G401 (cell line): ENCODE measurements at places on chromosomes 16 and 17.

- no peak for DNase-seq
These were observed 77.9 kb upstream of the SDK2 start for GRCh38 chr17:73722165-73722564.

DNA sequence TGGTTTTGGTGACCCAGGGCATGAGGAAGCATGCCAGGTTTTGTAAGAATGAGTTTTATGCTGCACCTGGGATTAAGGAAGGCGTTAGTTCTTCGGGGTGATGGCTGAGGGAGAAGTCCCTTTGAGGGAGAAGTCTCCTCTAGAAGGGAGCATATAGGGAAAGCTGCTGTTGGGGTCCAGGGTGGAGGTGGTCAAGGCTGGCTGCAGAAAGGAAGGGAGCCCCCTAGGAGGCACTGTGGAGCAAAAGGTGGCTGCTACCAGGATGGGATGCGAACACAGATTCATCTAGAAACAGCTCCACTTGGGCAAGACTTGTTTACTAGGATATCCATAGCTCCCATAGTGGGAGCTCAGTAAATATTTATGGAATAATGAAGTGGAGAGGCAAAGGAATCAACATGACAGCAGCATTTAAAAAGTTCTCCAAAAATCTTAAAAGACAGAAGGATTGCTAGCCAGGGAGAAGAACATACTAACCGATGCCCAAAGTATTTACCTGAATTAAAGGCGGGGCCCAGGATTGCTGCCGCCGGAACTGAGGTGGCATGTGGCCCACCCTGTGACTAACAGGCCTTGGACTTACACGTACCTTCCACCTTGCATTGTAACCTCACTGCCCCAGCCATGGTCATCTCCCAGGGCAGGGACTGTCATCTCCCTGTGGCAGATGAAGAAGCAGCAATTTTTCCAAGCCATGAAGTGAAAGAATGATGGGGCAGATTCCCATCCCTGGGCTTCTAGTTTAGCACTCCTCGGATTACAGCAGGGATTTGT, 7.1 kb upstream of the LPCAT2 start:
- DNase-seq = no peak

DNA sequence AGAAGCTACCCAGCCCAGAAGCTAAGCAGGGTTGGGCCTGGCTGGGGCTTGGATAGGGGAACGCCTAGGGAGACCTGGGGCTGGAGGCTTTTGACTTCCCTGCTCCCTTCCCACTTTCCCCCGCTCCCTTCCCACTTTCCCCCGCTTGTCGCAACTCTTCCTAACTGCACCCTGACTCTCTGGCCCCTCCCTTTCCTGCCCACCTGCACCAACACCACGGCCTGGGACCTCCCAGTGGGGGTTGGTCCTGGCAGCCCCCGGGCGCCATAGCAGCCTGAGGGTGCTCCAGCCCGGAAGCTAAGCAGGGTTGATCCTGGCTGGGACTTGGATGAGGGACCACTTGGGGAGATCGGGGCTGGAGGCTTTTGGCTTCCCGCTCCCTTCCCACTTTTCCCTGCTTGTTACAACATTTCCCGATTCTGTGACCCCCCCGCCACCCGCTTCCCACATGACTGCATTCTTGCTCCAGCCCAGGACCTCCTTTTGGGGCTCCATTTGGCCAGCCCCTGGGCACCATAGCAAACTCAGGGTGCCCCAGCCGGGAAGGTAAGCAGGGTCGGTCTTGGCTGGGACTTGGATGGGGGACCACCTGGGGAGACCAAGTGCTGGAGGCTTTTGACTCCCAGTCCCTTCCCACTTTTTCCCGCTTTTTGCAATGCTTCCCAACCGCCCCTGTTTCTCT, 2287.0 kb downstream of the TP53TG3F start:
- no peak for DNase-seq

- no peak for DNase-seq
These were observed 56.7 kb downstream of the CCDC42 start for GRCh38 chr17:8687737-8688466.

DNA sequence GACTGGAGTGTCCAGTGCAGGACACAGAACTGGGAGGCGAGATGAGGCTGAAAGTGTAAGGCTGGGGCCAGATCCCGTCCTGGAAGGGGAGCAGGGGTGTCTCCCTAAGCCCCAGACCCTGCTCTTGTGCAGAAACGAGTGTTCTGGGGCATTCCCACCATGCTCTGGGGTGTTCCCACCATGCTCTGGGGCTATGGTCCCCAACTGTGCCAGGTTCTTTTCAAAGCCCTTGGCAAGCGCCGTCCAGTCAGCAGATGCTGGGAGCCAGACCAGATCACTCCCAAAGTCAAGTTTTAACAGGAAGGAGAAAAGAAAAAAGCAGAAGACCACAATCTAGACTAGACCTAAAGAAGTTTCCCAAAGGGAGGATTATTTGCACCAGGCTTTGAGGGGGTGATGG, 2.5 kb downstream of the TAX1BP3 start:
- no peak for DNase-seq

- DNase-seq = peak; percentile 28
These were observed 8.4 kb upstream of the TRPV2 start for GRCh38 chr17:16406742-16407674.
